ENCODE measurements at places on chromosomes 13 and 19.
A peak's percentile ranks its signal among the peaks of the same experiment; 100 is the strongest.

DNA sequence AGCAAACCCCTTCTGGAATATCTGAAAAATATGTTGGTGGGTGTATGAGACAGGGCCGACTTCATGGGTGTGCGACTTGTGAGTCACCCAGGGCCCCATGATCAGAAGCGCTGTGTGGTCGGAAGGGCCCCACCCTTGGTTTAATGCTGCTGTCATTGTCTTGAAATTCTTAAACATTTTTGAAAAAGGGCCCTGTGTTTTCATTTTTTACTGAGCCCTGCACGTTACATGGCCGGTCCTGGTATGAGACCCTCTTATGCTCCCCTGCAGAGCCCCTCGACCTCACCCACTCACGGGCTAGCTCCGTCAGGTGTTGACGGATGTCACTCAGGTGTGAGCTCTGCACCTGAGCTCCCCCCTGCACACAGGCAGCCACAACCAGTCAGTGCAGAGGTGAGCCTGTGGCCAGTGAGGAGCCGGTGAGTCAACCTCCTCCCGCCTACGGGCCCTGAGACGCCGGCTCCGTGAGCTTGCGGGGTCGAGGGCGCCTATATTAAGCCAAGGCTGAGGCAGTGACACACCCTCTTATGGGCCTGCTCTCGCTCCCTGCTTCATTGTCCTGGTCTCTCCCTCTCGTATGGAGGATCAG, 27.7 kb downstream of the GADD45B start:
- DNase-seq, result peak; percentile 33

GRCh38 chr19:45446944-45447343, 20.9 kb upstream of the FOSB start:
- DNase-seq, result no peak

GRCh38 chr19:46271481-46272197, 25.2 kb upstream of the HIF3A start:
- DNase-seq, result no peak

GRCh38 chr19:40688309-40688708, 2.1 kb downstream of the NUMBL start:
- no peak for DNase-seq

DNA sequence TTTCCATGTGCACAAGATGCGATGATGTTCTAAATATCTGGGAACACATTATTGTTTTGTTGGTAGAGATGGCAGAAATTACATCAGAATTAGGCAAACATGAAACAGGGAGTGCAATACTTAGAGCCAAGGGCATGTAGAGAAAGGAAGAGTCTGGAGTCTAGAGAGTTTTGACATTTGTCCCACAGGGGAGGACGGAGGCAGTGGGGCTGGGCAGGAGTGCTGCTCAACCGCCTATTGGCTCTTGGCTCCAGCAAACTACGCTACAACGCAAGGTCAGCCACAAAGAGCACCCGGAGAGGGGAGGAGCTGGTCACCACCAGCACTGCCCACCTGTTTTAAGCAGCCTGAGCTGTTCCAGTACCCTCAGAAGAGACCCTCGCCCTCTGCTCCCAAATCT, 108.3 kb downstream of the ABCC4 start:
- DNase-seq, result no peak

GRCh38 chr19:40174092-40174491, 17.1 kb upstream of the MAP3K10 start:
- no peak for DNase-seq

DNA sequence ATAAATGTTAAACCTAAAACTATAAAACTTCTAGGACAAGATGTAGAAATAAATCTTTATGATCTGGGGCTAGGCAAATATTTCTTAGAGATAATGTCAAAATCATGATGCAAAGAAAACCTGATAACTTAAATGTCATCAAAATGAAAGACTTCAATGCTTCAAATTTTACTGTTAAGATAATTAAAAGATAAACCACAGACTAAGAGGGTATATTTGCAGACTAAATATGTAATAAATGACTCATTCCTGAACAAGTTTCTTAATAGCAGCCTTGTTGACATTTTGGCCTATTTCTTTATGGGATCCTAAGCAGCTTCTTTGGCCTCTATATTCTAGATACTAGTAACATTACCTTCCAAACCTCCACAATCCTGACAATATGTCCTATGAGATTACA, 2878.3 kb upstream of the PCDH20 start:
- no peak for DNase-seq
